ENCODE measurements at places on chromosomes 2 and 18.

GRCh38 chr18:62979176-62979575 is 263.8 kb downstream of the PHLPP1 start:
- DNase-seq, result peak; percentile 17

DNA sequence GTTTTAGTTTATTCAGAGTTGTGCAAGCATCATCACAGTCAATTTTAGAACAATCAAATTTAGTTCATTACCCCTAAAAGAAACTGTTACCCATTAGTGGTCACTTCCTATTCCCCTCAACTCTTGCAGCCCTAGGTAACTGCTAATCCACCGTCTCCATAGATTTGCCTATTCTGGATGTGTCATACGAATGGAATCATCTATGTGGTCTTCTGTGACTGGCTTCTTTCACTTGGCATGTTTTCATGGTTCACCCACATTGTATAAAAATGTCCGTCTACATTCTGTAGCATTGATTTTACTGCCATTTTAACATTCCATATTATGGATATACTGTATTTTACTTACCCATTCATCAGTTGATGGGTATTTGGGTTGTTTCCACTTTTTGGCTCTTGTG is 5.3 kb upstream of the CEP68 start:
- DNase-seq, result no peak

DNA sequence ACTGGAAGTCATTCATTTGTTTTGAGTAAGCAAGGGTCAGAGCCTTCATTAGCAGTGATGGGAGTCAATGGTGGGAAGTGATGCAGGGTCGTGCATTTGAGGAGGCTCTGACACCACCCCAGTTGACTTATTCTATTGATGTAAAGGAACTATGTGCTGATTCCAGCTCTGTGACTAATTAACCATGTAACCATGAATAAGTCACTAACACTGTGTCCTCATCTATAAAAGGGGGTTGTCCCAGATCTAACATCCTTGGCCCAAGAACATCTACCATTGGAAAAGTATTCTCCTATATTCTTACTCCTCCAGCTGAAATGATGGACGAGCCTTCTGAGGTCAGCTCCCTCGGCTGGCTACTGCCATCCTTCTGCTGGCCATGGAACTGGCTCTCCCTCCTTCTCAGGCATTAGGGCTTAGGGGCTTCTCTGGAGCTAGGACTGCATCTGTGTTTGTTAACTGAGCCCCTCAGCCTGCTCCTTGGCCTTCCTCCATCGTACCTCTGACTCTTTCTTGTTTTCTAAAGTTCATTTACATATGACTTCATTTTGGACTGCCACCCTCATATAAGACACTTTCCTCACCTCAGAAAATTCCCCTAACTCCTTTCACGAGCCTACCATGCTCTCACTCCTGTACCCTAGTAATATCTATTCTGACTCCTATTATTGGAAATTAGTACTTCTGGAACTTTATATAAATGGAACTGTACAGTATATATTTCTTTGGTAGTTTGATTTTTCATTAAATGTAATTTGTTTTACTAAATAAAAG is 115.5 kb downstream of the KCTD1 start:
- no peak for DNase-seq

- no peak for DNase-seq
Measured at GRCh38 chr2:187638840-187639239, 84.6 kb upstream of the TFPI start.

DNA sequence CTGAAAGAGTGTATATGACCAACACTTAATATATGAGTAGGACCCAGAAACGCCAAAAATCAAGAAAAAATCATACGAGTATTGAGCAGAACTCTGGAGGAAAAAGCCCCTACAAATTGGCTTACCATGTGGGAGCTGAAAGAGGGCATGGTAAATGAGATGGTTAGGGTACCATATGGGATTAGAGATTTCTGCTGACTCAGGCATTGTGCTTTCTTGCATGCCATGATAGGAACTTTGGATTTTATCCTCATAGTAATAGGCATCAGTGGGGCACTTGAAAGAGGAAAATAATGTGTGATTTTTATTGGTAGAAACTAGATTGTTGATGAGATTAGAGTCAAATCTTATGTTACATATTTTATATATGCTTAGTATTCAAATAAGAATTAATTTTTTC is 271.1 kb downstream of the CBLN2 start:
- no peak for DNase-seq

GRCh38 chr2:238659231-238659630 is 188.7 kb upstream of the TWIST2 start:
- DNase-seq, result no peak

DNA sequence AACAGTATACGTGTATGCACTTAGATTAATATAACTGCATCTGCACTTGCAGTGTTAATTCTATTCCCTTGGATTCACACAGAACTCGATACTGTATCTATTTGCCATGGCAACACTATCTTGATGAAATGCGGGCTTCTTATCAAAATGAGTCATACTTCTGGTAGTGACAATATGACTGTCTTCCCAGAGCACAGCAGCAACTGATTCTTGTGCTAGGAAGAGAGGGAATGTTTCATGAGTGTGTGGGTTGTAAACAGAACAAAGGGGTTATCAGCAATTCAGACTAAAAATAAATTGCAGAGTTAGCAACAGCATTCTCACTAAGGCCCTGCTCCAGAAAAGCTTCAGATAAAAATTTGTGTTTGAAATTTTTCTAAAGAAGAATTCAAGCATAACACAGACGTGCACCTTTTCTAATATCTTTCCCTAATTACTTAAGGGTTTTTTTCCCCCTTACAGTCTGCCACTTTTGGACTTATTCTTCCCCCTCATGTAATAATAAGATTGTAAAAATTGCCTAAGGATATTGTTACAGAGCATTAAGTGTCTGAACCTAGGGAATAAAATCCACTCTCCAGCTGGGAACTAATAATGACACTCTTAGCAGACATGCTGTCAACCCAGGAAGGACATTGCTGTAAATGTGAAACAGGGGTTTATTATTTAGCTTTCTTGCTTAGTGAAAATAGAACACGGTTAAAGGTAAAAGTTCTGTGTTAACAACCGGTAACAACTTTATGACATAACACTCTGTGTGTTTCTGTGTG is 99.9 kb upstream of the SLC38A11 start:
- DNase-seq, result peak; percentile 19

Measured in DMS79 treated with DMSO at 0.1 percent for 48 hours (cell line).